ENCODE measurements at places on chromosomes 5 and 9.

- no peak for DNase-seq
Measured at GRCh38 chr5:35561396-35561795, 56.3 kb upstream of the SPEF2 start.

- no peak for DNase-seq
Measured at GRCh38 chr5:107469485-107470294, 201.0 kb downstream of the EFNA5 start.

- no peak for DNase-seq
Measured at GRCh38 chr5:140259500-140259899, 43.4 kb downstream of the PFDN1 start.

DNA sequence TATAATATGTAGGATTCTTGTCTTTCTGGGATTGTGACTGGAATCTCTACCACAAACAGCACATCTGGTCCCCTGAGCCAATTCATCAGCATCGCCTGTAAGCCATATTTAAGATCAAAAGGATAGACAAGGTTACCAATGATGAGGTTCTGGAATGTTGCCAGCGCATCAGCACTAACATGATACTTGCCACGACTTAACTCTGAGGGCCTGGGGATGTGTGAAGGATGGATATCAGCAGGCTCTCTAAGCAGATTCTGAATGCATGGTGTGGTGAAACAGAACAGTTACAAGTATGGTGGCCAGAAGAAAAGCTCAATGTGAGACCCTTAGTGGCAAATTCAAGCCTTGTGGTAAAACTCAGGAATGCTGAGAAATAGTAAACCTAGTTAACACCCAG lies 143.0 kb downstream of the XRCC4 start:
- no peak for DNase-seq
